ENCODE measurements at places on chromosomes 5 and 9.

DNA sequence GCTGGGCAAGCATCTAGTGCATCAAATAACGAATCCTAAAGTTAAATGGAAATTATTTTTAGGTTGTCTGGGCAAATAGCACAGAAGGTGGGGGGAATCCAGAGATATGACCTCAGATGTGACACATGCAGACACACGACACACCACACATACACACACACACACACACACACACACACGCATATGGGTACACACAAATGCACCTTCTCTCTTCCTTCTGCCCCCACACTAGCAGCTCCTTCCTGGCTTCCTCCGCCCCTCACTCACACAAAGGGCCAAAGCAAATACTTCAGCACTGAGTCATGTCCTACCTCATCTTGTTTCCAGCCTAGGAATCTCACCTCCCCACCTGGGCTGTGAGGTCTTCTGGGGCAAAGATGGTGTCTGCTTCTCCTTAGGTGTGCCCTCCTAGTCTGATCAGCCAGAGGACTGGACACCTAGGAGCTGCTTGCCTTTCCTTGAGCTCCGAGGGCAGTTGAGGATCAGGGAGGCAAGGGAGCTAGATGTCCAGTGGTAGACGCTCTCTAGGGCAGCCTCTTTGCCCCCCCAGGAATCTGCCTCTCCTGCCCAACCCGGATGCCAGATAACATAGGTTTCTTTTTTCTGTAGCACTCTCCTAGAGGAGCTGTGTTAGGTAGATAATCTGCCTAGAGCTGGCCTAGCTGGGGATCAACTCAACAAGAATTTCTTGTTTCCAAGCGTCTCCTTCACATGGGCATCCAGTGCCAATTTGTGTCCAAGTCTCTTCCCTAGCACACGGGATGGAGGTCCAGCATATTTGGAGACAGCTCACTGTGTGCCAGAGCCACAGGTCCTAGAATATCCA is 14.3 kb upstream of the JADE2 start:
- DNase-seq = no peak

- DNase-seq = no peak
Observed at GRCh38 chr9:93676310-93677047, 100.1 kb downstream of the PHF2 start.

DNA sequence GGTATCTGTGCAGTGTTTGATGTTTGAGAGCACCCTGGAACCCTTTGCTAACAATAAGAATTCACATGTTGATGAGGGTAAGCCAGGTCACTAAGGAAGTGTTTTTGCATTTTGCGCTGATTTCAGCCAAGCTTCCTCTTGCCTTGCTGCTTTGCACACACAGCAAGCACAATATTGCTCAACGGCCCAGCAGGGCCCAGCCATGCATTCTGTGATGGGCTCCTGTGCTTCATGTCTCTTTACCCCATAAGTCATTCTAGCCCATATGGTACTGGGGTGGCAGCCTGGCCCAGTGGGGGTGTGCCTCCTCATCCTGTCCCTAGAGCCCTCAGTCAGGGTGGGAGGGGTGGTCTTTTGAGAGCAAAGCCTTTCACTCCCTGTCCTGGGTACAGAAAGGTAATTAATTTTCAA is 481.3 kb downstream of the GADD45G start:
- no peak for DNase-seq

DNA sequence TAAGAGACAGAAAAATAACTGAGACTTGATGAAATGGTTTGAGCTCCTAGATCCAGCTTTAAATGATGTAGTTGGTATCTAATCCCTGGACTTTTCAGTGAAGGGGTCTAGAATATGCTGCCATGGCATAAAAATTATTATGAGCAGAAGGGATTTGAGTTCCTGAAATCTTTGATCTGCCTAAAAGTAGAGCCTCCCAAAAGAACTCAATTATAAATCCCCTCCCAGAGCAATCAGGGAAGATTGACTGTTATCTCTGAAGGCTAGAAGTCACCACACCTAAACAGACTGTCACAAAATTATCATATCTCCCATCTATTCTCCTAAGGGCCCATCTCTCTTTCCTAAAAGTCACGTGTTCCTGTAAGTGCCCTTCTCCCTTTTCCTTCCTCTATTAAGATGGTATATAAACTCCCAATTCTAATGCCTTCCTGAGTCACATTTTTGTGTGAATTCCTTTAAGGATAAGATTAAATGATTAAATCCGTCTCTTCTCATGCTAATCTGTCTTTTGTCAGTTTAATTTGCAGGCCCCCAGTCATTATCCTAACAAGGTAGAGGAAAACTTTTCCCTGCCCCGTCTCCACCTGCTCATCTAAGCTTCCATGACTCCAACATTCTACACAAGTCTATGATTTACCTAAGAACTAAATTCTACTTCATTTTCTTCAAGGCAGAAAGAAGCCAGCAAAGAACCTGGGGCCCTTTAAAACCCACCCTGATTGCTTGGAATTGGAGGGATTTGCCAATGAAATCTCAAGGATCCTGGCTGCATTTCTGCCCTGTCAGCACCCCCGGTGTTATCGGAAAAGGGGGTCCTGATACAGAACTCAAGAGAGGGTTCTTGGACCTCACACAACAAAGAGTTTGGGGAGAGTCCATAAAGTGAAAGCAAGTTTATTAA is 47.1 kb upstream of the PWWP2A start:
- no peak for DNase-seq

DNA sequence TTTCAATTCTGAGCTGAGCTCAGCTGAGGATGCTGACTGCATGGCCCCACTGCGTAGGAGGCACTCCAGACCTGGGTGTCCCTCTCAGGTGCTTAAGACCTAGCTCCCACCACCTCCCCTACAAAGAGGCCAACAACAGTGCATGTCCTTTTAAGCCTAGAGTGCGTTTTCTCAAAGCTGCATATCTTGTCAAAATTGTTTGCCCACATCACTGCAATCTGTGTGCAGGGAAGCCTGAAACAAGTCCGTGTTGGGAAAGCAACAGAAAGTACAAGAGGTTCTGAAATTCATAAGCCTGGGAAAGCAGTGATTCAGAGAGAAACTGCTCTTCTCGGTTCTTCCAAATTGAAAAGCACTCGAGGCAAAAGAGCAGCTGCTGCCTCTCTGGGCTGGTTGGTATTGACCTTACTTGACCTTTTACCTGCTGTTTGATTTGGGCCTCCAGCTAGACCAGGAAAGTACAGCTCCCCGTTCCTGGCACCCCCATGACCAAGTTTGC is 238.4 kb downstream of the NR2F1-AS1 start:
- DNase-seq = no peak

DNA sequence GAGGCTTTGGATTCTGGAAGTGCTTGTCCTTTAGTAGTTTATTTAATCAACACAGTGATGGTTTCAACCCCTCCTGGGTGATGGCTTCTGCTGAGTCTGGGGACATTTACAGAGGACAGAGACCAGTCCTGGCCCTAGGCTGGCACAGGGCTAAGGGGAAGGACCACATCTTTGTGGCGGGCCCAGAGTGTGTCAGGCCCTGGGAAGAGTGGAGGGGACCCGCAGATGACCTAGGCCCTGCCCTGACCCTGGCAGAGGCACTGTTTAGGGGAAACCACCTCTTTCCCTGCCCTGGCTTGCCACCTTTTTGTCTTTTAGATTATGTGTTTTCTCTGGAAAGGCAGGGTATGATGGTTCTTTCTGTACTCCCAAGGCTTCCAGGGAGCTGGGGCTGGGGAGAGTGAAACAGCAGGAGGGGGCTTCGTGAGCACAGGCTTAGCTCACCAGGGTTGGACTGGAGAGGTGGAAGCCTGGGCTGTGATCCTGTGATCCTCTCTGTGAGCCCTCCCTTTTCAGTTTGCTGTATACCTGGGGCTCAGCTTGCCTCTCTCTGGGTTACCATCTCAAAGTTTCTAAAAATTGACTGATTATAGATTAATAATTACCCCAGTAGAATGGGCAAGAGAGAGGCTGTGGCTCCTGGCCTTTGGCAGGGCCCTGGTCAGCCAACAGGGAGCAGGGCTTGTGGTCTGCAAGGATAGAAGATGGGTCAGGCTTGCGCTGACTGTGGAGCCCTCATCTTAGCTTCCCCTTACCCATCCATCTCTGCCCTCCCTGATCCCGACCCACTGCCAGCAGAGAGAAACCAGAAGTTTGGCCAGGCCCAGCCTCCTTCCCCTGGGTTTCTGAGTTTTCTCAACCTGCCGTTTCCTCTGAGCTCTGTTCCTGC is 1.7 kb upstream of the SYNPO start:
- DNase-seq = no peak

GRCh38 chr9:119218293-119218692 is 150.9 kb downstream of the BRINP1 start:
- DNase-seq = no peak

DNA sequence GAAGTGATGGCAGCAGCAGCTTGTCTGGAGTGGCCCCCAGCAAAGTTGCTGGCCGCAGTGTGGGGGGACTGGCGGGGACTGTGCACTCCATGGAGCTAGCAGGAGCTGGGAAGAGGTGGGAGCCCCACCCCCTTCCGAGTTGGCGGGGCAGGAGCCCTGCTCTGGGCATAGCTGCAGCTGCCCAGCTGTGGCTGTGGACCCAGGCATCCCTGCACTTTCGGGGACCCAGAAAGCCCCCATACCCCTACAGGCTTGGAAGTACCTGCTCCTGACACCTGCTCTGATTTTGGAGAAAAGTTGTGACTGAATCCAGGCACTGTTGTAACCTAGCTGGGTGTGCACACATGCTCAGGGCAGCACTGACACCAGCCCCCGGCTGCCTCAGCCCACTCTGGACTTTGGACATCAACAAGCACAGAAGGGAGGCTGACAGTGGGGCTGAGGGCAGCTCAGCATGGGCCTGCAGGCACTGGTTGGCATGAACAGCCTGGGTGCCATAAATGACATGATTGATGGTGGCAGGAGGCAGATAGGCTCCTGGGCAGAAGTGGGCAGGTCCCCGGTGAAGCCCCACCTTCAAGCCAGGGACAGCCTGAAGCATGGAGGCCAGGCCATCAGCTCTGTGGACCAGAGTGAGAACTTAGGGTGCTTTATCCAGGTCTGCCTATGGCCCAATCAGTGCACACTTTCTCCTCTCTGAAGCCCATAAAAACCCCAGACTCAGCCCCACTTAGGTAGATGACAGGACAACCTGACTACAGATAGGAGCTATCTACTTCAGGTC is 12.6 kb downstream of the LMBRD2 start:
- no peak for DNase-seq

GRCh38 chr9:130908146-130908877 is 11.7 kb upstream of the QRFP start:
- no peak for DNase-seq

DNA sequence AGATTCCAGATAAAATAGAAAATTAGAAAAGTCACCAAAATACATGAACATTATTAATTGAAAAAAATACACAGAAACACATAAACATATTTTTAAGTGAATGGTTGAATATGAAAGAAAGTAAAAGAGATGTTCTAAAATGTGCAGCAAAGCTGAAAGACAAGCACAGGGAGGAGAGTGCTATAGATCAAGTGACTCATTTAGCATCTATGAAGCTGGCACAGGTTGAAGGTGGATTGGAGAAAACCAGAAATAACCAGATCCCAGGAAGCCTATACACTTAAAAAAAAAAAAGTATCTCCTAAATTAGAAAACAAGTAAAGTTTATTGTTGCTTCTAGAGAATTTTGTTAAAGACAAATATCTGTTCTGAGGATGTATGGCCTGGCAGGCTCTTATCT is 338.9 kb downstream of the CDH12 start:
- DNase-seq = no peak

DNA sequence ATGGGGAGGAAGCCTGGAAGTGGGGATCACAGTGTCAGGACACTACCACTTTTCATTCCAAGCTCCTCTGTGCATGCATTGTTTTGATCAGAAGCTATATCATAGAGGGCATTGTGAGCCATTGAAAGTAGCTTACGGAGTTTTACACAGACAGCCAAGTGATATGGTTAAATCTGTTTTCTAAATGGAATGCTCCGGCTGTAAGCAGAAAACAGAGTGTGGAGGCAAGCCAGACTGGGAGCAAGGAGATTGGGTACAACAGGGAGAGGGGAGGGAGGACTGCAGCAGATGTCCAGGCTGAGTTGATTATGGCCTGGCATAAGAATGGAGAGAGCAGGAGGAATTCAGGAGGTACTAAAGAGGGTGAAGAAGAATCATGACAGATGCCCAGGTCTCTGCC is 15.5 kb upstream of the SOWAHA start:
- DNase-seq = no peak

GRCh38 chr9:116800885-116801284 is 113.8 kb downstream of the TRIM32 start:
- no peak for DNase-seq

- DNase-seq = no peak
Observed at GRCh38 chr5:111254613-111255012, 30.4 kb downstream of the CAMK4 start.

- peak; percentile 1 for DNase-seq
Observed at GRCh38 chr9:107750741-107751566, 261.4 kb upstream of the KLF4 start.

DNA sequence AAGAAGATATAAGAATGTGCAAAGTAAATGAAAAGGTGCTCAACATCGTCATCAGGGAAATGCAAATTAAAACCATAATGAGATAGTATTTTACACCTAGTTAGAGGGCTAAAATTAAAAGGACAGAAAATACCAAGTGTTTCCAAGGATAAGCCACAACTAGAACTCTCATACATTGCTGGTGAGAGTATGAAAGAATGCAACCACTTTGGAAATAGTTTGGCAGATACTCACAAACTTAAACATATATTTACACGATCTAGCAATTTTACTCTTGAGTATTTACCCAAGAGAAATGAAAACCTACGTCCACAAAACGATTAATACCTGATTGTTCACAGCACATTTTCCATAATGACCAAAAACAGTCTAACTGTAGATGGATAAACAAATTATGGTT is 51.5 kb downstream of the AOPEP start:
- no peak for DNase-seq

- DNase-seq = peak; percentile 81
Observed at GRCh38 chr5:66363097-66363496, 219.0 kb downstream of the SREK1 start.

DNA sequence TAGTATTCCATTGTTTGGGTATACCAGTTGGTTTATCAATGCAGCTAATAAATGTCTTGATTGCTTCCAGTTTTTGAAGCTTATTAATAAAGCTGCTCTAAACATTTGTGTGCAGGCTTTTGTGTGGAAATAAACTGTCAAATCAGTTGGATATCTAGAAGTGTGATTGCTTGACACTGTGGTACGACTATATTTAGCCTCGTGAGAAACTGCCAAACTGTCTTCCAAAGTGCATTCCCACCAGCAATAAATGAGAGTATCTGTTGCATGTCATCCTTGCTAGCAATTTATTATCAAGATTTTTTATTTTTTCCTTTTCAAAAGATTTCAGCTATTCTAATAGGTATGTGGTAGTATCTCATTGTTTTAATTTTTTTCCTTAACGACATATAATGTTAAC is 37.5 kb downstream of the NMUR2 start:
- DNase-seq = no peak

GRCh38 chr5:110638970-110639902 is 87.2 kb downstream of the TMEM232 start:
- DNase-seq = no peak

- no peak for DNase-seq
Observed at GRCh38 chr5:135446615-135447014, 533 bp downstream of the DCANP1 start.

GRCh38 chr9:98256756-98257155 is 1.3 kb upstream of the TBC1D2 start:
- DNase-seq = no peak
